Activated CD4-positive, alpha-beta T cell treated with anti-CD3 and anti-CD28 coated beads for 36 hours (primary cell): ENCODE measurements at places on chromosomes 12 and 14. TPM values are rescaled to one million over a fixed set of nuclear protein-coding genes. Genes with fewer than 3 reads are reported as not detected.

Gene LMNTD1
- total RNA-seq: not detected

Gene RASSF9
- total RNA-seq: not detected

Gene BTBD7
- total RNA-seq: 9.5 TPM

Gene KLHDC2
- total RNA-seq: 22.4 TPM

Gene LIMA1
- 90.4 TPM for total RNA-seq

Gene PTGR2
- total RNA-seq: 12.6 TPM

Gene PARP11
- total RNA-seq: 23.0 TPM

Gene GNPNAT1
- 33.6 TPM for total RNA-seq

Gene LRP1
- 2.7 TPM for total RNA-seq

Gene MAP3K9
- 6.1 TPM for total RNA-seq

Gene FZD10
- not detected for total RNA-seq

Gene DUSP16
- total RNA-seq: 40.4 TPM

Gene BAZ2A
- 79.4 TPM for total RNA-seq

Gene RFX4
- not detected for total RNA-seq

Gene PTPN6
- total RNA-seq: 483 TPM

Gene DHRS4
- total RNA-seq: 32.2 TPM

Gene POTEG
- not detected for total RNA-seq
